ENCODE measurements at places on chromosomes 6 and 20.

DNA sequence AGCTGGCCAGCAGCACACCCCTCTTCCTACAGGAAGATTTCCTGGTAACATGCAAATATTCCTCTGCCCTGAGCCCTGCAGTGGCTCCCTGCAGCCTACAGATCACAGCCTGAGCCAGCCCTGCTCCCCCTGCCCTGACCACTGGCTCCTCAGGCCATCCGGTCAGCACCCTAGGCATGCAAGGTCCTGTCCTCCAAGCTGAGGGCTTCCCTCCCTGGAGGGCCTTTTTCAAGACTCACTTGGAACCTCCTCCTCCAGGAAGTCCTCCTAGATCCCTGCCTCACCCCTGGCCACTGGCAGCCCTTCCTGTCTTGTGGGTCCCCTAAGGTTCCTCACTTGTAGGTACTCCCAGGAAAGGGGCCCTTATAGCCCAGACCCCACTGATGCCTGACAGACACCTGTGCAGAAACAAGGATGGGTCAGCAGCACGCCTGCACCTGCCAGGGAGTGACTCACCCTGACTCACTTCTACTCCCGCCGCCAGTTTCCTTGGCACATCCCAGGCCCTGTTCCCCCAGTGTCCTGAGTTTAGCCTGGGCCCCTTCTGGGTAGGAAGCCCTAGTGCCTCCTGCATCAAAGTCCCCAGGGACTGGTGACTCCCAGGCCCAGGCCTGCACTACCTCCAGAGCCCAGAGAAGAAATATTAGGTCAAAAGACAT, 3.2 kb downstream of the SLC4A11 start:
- no peak for DNase-seq

DNA sequence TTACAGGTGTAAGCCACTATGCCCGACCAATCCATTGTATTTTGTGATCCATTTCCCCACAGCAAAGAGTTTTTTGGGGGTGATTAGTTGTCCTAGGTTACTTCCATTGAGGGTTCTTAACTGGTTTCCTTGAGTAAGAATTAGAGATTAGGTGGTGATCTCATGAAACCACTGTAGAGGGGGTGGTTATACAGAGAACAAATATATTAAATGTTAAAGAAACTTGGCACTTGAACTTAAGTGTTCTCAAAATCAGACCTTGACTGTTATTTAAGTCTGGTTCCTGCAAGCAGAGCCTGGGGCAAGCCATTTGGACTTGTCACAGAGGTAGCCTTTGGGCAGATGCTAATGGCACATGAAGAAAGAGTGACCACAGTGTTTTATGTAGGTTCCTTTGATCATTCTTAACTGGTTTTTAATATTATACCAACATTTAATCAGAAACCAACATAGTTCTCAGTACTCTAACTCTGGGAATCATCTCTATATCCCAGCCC, 288.5 kb downstream of the SOX4 start:
- no peak for DNase-seq

DNA sequence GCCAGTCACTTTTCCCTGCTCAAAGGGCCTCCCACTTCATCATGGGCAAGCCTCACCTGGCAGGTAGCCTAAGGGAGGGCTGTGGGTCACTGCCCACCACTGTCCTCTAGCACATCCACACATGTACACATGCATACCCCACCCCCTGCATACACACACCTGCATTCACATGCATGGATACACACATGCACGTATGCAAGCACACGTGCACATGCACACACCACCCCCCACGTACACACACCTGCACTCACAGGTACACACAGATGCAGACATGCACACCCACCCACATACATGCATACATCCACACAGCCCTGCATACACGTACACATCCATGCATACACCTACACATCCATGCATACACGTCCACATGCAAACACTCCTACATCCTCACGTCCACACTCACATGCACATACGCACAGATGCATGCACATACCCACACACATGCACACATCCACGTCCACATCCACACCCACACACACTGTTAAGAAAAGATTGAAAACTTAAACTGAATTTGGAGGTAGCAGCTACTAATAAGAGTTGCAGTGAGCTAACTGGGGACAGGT, 14.0 kb upstream of the EXOC2 start:
- DNase-seq: no peak

DNA sequence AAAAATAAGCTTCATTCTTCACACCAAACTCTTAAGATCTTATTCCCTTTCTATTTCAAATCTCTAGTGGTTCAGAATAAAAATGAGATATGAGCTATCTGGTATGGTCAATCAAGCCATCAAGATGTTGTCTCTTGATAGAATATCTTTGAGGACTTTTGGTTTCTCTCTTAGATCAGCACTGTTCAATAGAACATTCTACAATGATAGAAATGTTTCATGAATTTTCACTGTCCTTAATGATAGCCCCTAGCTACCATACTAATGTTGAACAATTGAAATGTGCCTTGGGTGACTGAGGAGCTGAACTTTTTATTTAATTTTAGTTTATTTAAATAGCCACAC, 24.1 kb upstream of the HINT3 start:
- no peak for DNase-seq

GRCh38 chr6:6826095-6826901, 237.8 kb downstream of the LY86 start:
- no peak for DNase-seq

GRCh38 chr6:5034736-5035135, 30.9 kb upstream of the RPP40 start:
- no peak for DNase-seq

DNA sequence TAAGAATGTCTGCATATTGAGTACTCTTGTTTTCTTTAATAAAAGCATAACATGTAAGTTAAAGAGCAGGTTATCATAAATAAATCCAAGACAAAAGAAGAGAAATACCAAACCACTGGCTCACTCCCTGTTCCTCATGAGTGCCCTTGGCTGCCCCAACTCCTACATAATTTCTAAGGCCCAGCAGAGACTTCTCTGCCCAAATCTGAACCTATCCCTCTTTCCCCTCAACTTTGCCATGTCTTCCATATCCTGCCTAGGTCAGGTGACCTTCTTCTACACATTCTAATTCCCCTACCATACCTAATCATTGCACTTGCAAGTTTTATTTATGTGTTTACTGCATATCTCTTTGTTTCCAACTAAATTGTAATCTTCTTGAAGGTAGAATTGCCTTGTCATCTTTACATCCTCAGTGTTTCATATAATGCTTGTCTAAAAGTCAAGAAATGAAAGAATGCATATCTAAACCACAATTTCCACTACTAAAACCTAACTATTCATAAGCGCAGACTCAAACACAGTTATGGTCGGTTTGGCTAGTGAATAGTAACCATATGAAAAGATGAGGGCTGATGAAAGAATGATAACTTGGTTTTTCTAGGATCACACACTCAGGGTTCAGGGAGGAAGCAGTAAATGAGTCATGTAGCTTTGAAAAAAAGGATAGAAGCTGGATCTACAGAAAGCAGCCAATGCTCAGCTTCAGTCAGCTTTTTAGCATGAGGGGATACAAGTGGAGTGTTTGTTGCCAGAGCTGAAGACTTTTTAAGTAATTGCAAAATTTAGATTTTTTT, 53.3 kb upstream of the EYA4 start:
- no peak for DNase-seq

DNA sequence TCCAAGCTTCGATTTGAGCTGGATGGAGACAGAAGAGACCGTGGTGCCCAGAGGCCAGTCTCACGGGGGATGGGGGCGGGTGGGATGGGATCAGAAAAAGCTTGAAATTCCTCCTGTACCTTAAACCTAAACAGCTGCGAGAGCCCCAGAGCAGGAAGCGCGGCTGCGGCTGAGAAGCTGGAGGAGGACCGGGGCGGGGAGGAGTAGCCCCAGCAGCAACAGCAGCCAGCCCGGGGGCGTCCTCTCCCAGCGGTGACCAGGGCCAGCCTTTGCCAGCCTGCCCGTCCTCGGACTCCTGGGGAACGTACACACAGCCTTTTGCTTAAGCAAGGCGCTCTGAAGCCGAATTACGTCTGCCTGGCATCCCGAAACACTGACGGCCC, 17.4 kb upstream of the PRDM13 start:
- DNase-seq: no peak

DNA sequence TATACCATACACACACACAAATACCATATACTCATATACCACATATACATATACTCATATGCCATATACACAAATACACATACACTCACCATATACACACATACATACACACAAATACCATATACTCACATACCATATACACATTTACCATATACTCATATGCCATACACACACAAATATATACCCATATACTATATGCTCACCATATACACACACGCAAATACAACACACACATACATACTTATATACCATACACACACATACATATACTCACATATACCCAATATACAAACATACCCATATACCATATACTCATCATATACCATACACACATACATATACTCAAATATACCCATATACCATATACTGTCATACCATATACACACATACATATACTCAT, 99.2 kb downstream of the ZMYND8 start:
- DNase-seq: no peak

DNA sequence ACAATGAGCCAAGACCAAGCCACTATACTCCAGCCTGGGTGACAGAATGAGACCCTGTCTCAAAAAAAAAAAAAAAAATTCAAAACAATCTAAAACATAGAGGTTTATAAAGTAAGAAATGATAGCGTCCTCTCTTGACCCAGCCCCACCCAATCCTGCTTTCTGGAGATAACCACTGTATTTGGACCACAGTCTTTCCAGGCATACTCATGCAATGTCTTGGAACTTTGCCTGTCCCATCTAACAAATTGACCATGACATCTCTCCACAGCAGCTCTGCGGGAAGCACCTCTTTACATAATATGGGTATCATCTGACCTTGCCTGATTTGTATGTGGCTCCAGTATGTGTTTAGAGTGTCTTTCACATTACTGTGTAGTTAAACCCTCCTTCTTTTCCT, 9.1 kb upstream of the SHLD1 start:
- no peak for DNase-seq

DNA sequence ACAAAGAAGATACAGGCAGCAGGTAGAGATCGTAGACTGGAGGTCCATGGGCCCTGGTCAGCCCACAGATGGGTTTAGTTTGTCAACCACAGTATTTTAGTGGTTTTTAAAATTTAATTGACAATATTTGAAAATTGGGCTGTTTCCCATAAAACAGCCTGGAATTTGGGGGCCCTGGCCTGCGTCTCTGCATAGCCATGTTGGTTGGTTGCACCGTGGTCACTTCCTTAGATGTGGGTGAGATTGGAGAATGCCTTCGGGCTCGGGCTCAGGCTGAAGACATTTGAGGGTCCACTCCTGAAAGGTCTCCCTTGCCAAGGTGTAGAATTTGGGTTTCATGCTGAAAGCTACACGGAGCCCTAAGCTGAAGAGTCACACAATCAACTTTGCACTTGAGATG, 7.7 kb downstream of the DUSP22 start:
- no peak for DNase-seq

GRCh38 chr20:63858393-63859165, 2.7 kb upstream of the ABHD16B start:
- DNase-seq: peak; percentile 56

- DNase-seq: no peak
Measured at GRCh38 chr6:100892693-100893092, 11.6 kb upstream of the ASCC3 start.

DNA sequence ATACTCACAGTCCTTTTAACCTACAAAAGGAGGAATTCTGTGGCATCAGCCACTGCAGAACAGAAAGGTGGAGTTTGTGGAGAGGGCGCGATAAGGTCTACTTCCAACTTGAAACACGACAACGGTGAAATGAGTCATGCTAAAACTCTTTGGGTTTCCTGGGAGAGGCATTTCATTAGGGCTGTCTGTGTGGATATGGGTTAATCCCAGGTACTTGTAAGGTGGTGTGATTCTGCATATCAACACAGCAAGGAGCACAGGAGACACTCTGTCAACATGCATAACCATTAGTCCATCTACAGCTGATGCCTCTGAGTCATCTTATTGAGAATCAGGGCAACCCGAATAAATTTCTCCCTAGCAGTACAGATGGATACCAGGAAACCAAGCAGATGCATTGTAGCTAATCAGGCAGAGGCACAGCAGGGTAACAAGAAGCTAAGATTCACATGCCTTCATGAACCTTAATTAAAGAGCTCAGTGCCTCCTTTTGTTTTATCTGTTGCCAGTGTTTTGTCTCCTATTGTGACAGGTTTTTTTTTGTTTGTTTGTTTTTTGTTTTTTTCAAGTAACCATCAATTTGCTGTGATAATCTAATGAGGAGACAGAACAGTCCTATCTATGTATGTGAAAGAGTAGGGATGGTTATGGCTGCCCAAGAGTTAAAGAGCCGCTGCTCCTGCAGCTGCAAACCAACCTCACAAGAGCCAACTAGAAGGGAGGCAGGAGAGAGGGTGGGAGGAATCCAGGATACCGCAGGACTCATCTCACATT, 315.8 kb upstream of the SOX4 start:
- DNase-seq: peak; percentile 5

- no peak for DNase-seq
Measured at GRCh38 chr20:4893709-4894108, 107.6 kb downstream of the SLC23A2 start.

GRCh38 chr6:112865131-112865530, 518.0 kb downstream of the RFPL4B start:
- DNase-seq: no peak

- no peak for DNase-seq
Measured at GRCh38 chr6:43517505-43518357, 842 bp downstream of the POLR1C start.

GRCh38 chr6:26224940-26225847, 138.0 kb downstream of the HFE start:
- no peak for DNase-seq

- DNase-seq: no peak
Measured at GRCh38 chr6:98831057-98831958, 3.1 kb upstream of the POU3F2 start.

GRCh38 chr6:147567141-147567805, 58.8 kb downstream of the SAMD5 start:
- no peak for DNase-seq

GRCh38 chr20:23164176-23164601, 78.1 kb upstream of the CD93 start:
- no peak for DNase-seq

- DNase-seq: no peak
Measured at GRCh38 chr20:57225197-57225733, 41.2 kb downstream of the BMP7 start.

DNA sequence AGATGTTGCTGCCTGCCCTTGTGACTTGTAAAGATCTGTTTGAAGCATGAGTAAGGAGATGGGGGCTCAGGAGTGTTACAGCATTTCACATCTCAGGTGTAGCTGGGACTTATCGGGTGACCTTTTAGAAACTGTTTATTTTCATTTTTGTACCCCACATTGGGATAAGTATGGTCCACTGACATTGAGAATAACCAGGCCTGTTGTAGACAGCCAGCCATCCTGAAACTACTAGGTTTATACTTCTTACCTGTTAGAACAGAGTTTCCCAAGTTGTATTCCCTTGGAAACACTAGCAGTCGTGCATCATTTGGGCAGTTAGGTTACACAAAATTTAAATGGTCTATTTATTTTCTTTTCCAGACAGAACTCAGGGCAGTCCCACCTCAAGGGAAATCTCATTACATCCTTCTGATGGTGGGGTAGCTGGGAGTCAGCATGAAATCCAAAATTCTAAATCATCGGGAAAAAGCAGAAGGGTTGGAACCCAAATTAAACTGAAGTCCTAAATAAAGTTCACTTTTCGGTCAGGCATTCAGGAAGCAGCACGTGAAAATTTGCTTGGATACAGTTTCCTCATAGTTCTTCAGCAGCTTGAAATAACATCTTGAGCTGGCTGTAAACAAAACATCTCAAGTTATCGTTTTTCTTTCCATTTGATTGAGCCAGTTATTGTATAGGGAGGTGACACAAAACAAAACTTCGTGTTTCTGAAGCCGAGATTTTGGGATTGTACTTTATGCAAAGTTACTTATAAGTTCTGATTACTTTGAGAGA, 30.5 kb downstream of the FOXO3 start:
- DNase-seq: no peak

All from NT2/D1 (cell line).